ENCODE measurements at places on chromosomes 7 and 10.

- DNase-seq = no peak
These were observed 173.3 kb downstream of the ELFN1 start for GRCh38 chr7:1843271-1843861.

DNA sequence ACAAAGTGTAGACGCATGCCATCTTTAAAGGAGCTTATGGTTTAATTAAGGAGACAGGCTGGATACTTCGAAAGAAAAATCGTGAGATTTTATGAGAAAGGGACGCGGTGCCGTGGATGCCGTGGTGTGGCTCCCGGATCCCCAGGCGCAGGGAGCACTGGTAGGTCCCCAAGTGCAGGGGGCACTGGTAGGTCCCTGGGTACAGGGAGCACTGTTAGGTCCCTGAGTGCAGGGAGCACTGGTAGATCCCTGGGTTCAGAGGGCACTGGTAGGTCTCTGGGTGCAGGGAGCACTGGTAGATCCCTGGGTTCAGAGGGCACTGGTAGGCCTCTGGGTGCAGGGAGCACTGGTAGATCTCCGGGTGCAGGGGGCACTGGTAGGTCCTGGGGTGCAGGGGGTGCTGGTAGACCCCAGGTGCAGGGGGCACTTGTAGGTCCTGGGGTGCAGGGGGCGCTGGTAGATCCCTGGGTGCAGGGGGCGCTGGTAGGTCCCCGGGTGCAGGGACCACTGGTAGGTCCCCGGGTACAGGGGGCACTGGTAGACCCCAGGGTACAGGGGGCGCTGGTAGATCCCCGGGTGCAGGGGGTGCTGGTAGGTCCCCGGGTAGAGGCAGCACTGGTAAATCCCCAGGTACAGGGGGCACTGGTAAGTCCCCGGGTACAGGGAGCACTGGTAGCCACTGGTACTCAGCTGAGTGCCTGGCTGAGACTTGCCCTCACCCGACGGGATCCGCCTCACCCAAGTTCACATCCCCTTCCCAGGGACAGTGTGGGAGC, 14.1 kb downstream of the PRKAG2 start:
- DNase-seq = no peak

DNA sequence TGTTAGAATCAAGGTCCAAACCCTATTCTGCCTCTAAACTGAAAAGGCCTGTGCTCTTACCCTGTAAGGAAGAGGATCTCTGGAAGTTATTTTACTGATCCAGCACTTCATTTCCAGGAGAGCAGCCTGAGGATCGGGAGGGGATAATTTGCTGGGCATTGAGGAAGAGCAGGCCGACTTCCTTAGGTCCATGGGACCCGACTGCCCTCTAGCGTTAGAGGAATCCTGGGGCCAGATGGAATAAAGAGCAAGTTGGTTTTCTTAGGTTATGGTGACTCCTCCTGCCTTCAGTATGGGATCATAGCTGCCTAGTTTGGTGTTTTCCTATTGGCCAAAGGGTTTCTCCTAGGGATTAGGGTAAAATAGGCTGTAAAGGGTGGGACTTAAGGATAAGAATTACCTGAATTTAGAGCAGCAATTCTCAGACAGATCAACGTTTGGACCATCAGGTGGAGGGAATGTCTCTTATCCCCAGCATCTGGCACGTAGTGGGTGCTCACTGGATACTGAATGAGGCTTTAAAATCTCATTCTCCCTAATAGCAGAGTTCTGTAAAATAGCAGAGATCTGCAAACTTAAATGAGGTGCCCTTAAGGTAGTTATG, 40.0 kb upstream of the SORBS1 start:
- DNase-seq = no peak

DNA sequence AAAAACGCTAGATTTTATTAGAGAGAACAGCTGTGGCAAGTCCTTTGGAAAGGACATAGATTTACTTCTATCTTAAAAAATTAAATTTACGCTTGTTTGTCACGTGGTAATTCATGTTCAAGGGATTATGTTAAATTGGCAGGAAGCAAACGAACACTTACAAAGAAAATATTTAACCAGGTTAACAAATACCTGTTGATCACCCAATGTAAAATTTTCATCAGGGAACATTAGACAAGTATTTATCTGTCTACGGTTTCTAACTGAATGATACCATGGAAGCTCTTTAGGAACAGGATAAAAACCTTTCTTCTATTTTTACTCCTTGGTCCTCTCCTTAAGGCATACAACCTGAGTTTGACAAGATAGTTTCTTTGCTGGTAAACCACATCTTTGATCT, 122.2 kb downstream of the NOC3L start:
- no peak for DNase-seq

GRCh38 chr7:12646139-12646538, 41.3 kb upstream of the ARL4A start:
- no peak for DNase-seq

All from stimulated activated CD4-positive, alpha-beta T cell treated with anti-CD3 and anti-CD28 coated beads, Interleukin-15, amount 100 ng/mL, for 1 hour (primary cell).